ENCODE measurements at places on chromosomes 7 and 10.

DNA sequence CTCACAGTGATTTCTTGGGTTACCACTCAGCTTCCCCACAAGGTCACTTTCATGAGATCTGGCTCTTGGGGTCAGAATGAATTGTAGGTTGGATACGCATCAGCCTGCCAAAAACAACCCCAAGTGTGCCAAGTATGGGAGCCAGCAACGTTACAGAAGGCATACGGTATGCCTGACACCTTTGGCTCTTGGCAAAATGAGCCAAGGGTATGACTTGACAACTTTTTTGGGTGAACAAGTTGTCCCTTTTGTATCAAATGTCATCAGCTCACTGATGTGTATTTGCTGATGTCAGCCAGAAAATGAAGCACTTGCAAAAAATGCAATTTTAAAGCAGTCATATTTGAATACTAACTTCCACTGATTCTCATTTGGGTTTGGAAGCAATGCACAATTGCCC is 168.4 kb downstream of the CACNB2 start:
- no peak for DNase-seq

GRCh38 chr10:95440756-95441546 is 120.2 kb downstream of the SORBS1 start:
- no peak for DNase-seq

DNA sequence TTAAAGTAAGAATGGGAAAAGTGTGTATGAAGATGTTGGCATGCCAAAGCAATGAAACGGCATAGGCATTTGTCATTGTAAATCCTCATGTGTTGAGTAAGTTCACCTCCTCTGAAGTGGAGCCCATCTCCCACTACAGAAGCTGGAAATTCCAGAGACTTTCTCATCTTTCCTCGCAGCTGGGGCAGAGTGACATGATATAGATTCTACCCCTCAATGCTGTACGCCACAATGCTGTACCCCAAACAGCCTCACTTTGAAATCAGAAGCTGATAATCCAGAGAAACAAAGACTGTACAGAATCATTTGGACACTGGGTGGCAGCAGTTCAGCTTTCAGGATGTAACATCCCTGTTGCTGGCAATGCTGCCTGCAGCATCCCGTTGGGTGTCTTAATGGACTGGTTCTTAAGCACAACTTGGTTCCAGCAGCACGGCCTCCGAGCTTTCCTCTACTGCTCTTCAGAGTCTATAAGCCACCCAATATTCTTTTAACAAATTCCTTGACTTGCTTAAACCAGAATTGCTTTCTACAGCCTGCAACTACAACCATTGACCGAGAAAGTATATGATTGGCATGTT is 18.8 kb downstream of the ZC3HAV1L start:
- DNase-seq, result no peak

- DNase-seq, result no peak
Observed at GRCh38 chr10:74821501-74821900, 4.9 kb upstream of the KAT6B start.

GRCh38 chr7:129789652-129790051 is 163.1 kb downstream of the UBE2H start:
- no peak for DNase-seq

DNA sequence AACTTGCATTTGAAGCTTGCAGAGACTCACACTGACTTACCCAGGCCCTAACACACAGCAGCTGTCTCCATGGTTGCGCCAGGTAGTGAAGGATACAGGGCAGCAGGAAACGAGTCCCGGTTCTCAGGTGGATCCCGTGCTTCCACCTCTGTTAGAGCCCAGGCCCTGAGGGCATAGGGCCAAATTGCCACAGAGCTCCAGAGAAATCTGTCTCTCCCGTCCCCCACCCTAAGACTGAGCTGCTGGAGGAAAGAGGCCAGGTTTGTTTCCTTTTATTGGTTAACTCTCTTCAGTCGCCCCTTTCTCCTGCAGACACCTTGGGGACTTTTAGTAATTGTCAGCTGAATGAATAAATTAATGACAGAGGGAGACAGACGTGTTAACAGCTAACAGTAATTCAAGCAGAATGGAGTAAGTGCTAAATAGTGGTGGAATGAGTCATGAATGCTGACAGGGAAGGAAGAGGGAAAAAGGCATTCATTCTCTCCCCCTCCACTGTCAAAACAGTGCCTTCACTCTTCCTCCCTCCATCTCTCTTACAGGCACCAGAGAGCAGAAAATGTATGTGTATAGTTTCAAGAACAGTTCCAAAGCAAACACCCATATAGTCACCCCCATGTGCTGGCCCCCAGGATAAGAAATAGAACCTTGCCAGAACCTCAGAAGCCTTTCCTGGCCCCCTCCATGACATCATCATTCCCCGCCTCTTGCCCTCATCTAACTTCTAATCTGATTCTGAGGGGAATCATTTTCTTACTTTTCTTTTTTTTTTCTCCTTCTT is 16.8 kb upstream of the DLG5 start:
- DNase-seq, result no peak

All from non-pigmented ciliary epithelial cell (primary cell).